Activated CD4-positive, alpha-beta T cell treated with anti-CD3 and anti-CD28 coated beads, Interleukin-2, amount 10 ng/mL, durations not matched to agents 24 days and 14 days (primary cell): ENCODE measurements at places on chromosomes 5 and 9.

GRCh38 chr9:134134949-134135342 is 936 bp upstream of the WDR5 start:
- DNase-seq: no peak

GRCh38 chr9:114357911-114358328 is 28.3 kb downstream of the ORM2 start:
- DNase-seq: no peak

DNA sequence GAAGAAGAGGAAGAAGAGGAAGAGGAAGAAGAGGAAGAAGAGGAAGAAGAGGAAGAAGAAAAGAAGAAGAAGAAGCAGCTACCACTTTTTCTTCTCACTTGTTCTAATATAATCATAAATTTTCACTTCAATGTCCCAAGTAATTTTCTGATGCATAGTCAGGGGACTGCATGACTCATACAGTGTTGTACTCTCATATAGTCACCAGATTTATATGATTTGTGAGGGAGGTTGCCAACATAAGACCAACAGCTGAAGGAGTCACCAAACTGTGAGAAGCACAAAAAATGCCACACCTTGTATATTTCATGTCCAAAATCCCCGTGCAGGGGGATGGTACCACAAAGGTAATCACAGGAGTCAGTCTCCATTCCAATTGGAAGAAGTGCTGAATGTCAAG is 32.7 kb upstream of the DMRTA1 start:
- no peak for DNase-seq

DNA sequence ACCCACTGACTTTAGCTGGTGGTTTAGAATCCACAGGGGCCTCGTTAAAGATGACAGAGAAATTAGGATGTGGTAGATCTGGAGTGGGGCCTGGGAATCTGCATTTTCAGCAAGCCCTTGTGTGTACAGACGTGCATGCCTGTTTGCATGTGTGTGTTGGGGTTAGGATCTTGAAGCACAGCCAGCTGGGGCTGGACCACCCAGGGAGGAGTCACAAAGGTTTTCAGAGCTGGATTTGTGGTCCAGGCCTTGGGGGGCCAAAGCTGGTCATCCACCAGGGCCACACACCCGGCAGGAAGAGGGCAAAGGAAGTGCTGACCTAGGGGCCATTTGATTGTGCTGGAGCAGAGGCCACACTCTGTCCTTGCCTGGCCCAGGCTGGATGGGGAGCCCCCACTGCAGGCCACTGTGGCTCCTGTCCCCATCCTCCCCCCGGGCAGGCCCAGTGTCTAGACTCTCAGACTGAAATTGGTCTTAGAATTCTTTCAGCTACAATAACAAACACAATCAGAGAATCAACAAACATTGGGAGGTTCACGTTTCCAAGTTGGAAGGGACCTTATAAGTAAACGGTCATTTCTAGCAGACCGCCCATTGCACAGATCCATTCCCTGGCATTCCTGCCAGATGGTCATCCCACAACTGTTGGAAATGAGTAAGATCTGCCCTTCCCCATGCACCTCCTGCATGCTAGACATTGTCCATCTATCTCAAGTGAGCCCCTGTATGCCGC is 10.3 kb downstream of the CDX1 start:
- no peak for DNase-seq

GRCh38 chr5:147417135-147417813 is 92.6 kb downstream of the DPYSL3 start:
- no peak for DNase-seq

- peak; percentile 43 for DNase-seq
These were observed 63.3 kb upstream of the NFIL3 start for GRCh38 chr9:91486699-91487497.

GRCh38 chr9:131982671-131983239 is 96.9 kb downstream of the MED27 start:
- DNase-seq: no peak

DNA sequence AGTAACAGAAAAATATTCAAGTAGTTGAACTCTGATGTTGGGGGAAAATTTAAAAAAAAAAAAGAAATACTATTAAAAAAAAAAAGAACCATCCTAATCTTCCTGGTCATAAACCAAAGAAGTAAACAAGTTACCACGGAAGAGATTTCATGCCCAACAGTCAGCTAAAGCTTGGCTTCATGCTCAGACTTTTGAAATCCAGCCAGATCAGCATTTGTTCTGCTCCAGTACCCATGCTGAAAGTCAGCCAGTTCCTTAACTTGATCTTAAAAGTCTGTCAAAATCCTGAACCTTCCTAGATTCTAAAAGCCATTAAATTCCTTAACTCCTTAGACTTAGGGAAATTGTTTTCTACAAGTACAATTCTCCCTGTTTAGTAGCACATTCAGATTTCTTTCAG is 908.7 kb upstream of the CDH9 start:
- DNase-seq: no peak

- DNase-seq: no peak
These were observed 33.5 kb downstream of the GNA14 start for GRCh38 chr9:77614645-77615044.

- DNase-seq: no peak
These were observed 60.8 kb downstream of the PFDN1 start for GRCh38 chr5:140242099-140242498.

DNA sequence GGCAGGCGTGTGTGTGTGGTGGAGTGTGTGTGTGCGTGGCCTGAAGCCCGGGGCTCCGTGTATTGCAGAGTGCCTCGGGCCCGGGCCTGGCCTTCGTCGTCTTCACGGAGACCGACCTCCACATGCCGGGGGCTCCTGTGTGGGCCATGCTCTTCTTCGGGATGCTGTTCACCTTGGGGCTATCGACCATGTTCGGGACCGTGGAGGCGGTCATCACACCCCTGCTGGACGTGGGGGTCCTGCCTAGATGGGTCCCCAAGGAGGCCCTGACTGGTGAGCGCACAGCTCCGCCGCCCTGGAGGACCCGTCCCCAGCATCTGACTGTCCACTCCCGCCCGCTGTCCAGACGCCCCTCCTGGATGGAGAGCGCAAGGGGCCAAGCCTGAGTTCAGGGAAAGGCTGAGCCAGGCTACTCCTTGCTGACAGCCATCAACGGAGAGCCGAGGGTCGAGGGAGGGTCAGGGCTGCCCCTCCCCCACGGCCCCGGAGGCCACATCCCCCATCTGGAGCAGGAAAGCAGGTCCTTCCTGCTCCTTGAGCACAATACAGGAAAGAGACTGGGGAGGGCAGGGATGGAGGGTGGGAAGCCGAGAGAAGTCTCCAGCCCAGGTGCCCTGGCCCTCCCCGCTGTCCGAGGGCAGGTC is 18.4 kb downstream of the SLC6A18 start:
- no peak for DNase-seq

- no peak for DNase-seq
These were observed 531.7 kb upstream of the C9orf72 start for GRCh38 chr9:28105001-28105400.

DNA sequence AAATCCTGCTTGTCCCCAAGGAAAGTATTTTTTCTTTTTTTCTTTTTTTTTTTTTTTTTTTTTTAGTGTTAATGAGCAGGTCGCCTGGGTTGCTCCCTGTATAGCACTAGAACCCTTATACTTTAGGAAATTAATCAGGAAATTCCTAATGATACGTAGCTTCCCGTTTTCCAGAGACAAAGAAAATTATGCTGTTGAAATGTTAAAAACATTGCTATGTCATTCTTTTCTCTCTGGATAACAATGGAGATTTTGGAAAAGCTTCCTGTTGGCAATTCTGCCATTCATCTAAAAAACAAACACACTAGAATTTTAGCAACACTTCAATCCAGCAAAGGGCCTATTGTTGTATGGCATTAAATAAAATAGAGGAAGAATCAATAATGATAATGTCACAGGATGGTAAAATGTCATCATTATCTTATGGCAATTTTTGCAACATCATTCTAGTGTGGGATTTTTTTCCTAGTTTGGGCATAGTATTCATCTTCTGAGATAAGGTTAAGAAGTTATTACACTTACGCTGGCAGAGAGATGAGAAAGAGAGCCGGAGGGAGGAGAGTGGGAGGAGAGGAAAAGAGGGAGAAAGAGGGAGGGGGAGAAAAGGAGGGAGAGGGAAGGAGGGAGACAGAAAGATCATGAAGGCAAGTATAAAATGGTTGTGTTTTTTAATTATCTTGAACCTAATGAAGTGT is 315.8 kb upstream of the PDE4D start:
- no peak for DNase-seq

- DNase-seq: no peak
These were observed 315.5 kb downstream of the SEMA5A start for GRCh38 chr5:9230355-9230754.

GRCh38 chr9:119368681-119369581 is at the start of gene BRINP1:
TSS of gene BRINP1 (minus strand) at chr9:119369435. CDS start at chr9:119313355, 56,080 bp downstream.
- no peak for DNase-seq
